Activated CD4-positive, alpha-beta T cell treated with anti-CD3 and anti-CD28 coated beads, Interleukin-2, amount 10 ng/mL, durations not matched to agents 7 days and 5 days (primary cell): ENCODE measurements at places on chromosomes 11 and 22.

DNA sequence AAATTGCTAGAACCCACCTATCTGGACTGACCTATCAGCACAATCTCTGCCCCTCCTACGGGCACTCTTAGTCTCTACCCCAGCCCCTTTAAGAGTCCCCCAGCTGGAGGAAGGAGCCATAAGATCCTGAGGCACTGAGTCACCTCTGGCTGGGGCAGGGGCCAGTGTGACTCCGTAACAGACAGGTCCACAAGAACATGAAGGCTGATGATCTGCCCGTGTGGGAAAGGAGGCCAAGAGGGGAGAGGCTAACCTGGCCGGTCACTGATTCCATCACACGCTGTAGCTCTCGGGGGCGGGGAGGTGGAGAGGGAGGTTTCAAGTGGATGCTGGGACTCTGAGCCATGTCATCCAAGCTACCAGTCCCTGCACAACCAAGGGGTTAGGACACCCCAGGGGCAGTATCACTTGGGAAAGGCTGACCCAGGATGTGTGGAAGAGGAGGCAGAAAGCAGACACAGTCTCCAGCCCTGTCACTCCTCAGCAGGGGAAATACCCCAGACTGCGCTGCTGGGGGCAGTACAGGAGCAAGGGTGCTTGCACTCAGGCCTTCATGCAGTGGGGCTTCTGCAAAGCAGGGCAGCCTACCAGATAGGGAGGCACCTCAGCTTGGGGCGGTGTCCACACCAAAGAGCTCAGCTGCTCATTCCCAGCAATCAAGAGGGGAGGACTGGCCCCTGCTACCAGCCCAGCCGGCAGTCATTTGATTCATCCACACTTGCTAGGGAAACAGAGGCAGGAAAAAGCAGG, 22.3 kb downstream of the ARHGAP1 start:
- DNase-seq, result no peak

DNA sequence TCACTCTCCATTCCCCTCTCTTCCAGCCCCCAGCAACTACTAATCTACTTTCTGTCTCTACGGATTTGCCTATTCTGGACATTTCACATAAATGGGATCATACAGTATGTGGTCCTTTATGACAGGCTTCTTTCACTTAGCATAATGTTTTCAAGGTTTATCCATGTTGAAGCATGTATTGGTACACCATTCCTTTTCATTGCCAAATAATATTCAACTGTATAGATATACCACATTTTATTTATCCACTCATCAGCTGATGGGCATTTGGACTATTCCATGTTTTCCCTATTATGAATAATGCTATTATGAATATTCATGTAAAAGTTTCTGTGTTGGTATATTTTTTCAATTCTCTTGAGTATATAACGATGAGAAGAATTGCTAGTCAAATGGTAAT, 54.5 kb downstream of the MRTFA start:
- DNase-seq, result no peak

GRCh38 chr22:46596032-46596441, 24.1 kb upstream of the GRAMD4 start:
- no peak for DNase-seq

DNA sequence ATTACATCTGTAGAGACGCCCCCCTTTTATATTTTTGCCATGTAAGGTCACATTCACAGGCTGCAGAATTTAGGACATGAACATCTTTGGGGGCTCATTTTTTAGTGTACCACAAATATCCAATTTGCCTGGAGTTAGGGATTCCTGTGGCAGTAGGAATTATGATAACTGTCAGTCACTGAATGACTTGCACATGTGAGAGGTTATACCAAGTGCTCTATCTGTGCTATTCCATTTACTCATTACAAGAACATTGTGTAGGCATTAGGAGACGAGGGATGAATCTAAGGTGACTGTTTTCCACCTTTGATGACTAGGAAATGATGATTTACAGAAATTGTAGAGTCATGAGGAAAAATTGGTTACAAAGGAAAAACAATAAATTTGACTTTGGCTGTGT, 79.3 kb downstream of the LIF start:
- no peak for DNase-seq

DNA sequence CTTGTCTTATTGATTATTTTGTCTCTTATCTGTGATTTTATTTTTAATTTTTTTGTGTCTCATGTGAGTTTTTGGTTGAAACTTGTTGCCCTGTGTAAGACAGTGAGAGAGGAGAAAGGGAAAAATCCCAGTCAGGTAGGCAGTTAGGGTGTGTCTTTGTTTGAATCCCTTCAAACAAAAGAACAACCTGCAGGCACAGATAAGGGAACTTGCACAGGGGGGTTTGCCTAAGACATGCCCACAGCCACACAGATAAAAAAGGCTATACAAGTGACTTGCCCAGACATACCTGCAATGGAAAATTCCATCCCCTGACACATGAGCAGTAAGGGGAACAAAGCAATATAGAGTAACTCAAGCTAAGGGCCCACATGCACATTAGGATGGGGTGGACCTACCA, 127.8 kb upstream of the PLET1 start:
- DNase-seq, result no peak

GRCh38 chr22:43017525-43018460, 2.8 kb upstream of the PACSIN2 start:
- DNase-seq, result no peak

GRCh38 chr22:42906605-42907348, 49.7 kb upstream of the ARFGAP3 start:
- no peak for DNase-seq

GRCh38 chr11:21612326-21612725, 580.6 kb upstream of the ANO5 start:
- no peak for DNase-seq

- DNase-seq, result no peak
These were observed 7.0 kb upstream of the FAM118A start for GRCh38 chr22:45302751-45303150.

DNA sequence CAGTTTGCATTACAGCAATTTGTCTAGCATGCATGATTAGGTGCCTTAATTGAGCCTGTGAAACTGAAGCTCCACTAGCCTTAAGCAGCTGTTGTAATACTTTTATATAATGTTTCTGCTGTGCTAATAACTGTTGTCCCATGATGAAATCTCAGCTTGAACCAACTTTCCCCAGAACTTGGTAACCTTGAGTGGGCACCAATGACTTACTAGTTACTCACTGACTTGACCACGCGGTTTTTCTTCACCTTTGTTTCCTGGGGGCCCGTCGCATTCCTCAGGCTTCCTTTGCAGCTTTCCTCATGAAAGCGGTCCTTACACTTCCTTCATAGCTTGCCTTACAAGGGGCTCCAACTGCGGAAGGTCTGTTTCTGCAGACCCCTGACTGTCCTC, 11.2 kb upstream of the GLYATL1 start:
- DNase-seq, result no peak

DNA sequence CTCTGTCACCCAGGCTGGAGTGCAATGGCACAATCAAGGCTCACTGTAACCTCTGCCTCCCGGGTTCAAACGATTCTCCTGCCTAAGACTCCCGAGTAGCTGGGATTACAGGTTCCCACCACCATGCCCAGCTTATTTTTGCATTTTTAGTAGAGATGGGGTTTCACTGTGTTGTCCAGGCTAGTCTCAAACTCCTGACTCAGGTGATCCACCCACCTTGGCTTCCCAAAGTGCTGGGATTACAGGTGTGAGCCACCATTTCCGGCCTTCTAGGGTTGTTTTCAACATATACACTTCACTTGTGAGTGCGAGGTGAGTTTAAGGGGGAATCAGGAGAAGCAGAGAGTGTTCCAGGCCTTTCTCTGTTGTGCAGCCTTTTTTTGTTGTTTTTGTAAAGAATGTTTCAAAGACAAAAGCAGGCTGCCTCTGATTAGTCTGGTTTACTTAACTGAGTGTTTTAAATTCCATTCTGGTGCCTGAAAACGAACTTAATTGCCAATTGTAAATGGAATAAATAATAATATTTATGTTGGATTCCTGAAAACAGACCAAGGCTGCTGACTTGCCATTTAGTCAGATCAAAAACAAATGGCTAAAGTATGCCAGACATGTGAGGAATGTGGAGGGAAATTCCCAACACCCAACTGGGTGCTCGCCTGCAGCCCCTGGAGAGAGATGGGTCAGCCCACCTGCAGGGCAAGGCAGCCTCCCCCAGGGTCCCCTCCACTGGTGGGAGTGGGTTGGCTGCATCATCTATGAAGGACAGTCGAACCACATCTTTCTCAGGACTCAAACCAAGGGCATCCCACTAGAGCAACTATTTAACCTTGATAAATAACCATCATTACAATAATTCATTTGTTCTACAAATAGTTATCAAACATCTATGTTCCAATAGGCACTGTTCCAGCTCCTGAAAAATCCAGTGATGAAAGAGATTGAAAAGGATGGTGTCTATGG, 4.6 kb upstream of the RANGAP1 start:
- no peak for DNase-seq

- DNase-seq, result peak; percentile 26
These were observed 114.0 kb downstream of the ABTB2 start for GRCh38 chr11:34243600-34244464.

- DNase-seq, result no peak
These were observed 23.6 kb upstream of the DKK3 start for GRCh38 chr11:12031856-12032544.

DNA sequence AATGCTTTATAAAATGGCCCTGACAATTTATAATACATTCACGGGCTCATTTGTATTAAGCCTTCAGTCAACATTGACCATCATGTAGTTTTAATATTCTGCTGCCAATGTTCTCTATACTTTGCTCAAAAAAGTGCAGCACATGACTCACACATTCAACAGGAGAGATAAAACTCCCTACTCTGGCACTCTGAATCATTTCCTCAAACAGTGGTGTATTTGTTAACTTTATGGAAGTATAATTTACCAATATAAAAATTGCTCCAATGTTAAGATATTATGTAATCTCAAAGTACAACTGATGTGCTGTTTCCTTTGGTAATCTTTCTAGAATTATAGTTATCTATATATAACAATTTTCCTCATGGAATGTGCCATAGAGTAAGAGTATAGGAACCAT, 39.9 kb downstream of the MAML2 start:
- DNase-seq, result no peak

DNA sequence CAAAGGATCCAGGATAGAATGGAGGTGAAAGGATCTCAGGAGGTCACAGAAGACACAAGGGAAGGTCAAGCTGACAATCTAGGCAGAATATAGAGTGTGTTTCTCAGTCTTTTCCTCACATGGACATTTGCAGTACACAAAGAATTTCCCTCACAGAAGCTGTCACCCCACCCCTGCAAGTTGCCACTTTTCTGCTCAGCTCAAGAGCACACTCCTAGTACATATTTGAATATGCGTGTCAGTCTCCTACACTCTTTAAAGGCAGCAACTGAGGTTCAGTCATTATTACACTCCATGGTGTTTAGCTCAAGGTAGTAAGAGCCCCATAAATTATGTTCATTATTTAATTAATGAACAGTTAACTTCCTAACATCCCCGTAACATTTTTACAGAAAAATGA, 59.1 kb downstream of the ETS1 start:
- DNase-seq, result no peak

DNA sequence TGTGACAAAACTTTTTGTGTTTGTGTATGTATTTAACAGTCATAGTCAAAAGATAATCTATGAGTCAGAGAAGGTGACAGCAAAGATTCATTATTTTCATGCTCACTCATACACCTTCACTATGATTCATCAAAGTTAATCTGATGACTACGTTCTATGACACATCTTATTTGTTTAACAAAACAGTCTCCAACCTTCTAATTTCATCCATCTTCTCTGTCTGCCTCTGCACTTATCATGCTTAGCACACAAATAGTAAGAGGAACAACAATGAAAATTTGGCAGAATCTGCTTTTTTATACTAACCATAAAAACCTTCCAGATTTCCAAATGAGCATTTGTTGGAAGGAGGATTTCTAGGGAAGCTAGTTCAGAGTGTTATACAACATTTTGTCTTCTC, 568.9 kb downstream of the LUZP2 start:
- no peak for DNase-seq

- DNase-seq, result no peak
These were observed 500.5 kb downstream of the FAM181B start for GRCh38 chr11:82233201-82233600.

DNA sequence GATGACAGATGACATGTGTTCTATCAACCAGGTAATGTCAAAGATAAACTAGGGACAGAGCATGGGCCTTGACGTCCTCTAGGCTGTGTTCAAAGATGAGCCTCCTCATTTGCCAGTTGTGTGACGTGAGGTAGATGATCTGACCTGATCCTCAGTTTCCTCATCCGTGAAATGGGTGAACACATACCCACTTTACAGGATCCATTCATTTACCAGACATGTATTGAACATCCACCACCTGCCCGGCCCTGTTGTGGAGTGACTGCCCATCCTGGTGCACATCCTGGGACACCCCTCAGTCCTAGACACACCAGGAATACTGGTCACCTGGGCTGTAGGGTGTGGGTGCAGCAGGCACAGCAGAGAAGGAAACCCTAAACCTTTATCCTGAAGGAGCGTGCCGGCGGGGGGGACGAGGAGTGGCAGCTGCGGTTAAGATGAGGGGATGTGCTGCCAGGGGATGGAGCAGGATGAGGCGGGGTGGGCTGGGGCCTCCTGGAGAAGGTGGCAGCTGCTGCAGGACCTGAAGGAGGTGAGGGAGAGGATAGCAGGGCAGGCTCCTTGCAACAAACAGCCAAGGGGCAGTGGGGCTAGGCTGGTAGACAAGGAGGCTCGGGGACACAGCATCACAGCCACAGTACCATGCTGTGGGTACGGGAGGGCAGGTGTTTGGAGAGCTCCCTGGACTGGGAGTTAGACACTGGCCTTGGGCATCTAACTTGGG, 8.4 kb downstream of the CLDN5 start:
- no peak for DNase-seq

DNA sequence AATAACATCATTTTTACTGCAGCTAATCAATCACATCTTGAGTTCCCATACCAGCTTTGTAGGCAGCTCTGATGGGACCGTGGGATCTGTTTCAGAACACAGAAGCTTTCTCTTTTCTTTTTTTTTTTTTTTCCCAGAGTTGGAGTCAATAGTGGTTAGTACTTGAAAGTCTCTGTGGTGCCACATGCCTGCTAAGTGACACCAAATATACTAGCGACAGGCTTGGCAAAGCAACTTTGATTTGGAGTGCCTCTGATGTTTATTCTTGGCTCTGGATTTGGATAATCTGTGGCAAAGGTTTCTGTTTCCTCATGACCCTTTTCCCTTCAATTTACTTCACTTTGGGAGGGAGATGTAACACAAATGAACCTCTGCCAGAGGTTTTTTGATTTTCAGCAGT, 681.4 kb upstream of the TENM4 start:
- no peak for DNase-seq

GRCh38 chr11:43557553-43558110, 122.9 kb upstream of the HSD17B12 start:
- no peak for DNase-seq
